Thyroid gland (tissue), 4 donors: ENCODE measurements at places on chromosomes 3 and 15. TPM values are rescaled to one million over a fixed set of nuclear protein-coding genes. Genes with fewer than 3 reads are reported as not detected.

The RASGRP1 gene
- 1.9 TPM for total RNA-seq

DNA sequence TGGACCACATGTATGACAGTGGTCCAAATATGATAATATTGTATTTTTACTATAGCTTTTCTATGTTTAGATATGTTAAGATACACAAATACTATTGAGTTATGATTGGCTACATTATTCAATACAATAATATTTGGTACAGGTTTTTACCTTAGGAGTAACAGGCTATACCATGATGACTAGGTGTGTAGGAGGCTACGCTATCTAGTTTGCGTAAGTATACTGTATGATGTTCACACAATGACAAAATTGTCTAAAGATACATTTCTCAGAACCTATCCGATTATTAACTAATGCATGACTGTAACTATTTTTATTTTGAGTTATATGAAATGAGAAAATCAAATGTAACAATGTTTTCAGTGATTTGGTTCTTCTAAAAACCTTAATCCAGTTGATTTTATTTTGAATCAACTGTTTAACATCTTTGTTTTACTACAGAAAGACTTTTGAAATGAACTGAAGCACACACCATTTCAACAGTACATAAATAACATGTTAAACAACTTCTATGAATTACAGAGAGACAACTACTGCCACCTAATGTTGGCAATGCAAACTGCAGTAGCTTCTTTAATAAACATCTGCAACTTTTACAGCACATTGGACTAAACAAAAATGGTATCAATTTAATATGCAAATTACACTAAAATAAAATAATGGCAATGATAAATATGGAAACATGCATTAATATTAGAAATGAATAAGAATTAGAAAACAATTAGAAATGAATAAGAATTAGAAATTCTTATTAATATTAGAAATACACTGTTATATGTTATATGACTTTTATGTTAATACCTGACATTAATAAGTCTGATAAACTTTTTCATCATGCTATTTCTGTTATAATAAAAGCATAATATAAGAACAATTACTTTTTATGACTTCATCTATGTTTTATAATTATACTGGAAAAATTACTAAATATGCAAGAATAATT, 255.7 kb downstream of the MBNL1 start:
- no peaks in the 10 kb centered on the region for H3K27me3 ChIP-seq
- no peak overlapping the region for H3K27ac ChIP-seq
- peak; percentile 21 for DNase-seq
- no peak overlapping the region for H3K4me3 ChIP-seq
- H3K4me1 ChIP-seq, result no peaks in the 10 kb centered on the region

DNA sequence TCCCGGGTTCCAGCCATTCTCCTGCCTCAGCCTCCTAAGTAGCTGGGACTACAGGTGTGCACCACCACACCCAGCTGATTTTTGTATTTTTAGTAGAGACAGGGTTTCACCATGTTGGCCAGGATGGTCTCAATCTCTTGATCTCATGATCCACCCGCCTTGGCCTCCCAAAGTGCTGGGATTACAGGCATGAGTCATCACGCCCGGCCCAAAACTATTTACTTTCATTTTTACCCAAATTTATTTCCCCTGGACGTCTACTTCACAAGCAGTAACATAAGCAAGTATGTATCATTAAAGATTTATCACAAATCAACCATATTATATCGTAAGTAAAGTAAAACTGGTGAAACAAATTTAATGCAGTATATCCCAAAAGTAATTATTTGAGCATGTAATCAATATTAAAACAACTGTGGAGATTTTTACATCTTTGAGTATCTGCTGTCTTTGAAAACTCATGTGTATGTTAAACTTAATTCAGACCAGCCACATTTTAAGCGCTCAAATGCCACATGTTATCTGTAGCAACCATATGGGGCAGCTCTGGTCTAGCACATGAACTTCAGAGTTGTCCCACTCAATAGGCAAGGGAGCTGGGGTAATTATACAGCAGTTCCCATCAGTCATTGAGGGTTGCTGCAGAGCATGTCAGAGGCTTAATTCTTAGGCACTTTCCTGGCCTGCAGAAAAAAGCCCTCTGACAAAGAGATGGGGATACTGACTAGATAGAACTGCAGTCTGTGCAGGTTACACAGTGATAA, 185.7 kb upstream of the CTDSPL start:
- no peaks in the 10 kb centered on the region for H3K27me3 ChIP-seq
- no peak overlapping the region for H3K4me3 ChIP-seq
- no peaks in the 10 kb centered on the region for H3K36me3 ChIP-seq
- DNase-seq, result no peak

- H3K36me3 ChIP-seq, result no peaks in the 10 kb centered on the region
- no peak overlapping the region for H3K4me3 ChIP-seq
- H3K27me3 ChIP-seq, result no peaks in the 10 kb centered on the region
- no peaks in the 10 kb centered on the region for H3K4me1 ChIP-seq
Observed at GRCh38 chr3:58207954-58208353, 2.8 kb downstream of the DNASE1L3 start.

GRCh38 chr3:39105687-39106063, 1.8 kb downstream of the GORASP1 start:
- no peaks in the 10 kb centered on the region for H3K27me3 ChIP-seq
- no peak for DNase-seq
- no peak overlapping the region for H3K27ac ChIP-seq
- no peaks in the 10 kb centered on the region for H3K36me3 ChIP-seq
- H3K4me3 ChIP-seq, result no peak overlapping the region
- H3K4me1 ChIP-seq, result peaks cover 35% of the 10 kb centered on the region

DNA sequence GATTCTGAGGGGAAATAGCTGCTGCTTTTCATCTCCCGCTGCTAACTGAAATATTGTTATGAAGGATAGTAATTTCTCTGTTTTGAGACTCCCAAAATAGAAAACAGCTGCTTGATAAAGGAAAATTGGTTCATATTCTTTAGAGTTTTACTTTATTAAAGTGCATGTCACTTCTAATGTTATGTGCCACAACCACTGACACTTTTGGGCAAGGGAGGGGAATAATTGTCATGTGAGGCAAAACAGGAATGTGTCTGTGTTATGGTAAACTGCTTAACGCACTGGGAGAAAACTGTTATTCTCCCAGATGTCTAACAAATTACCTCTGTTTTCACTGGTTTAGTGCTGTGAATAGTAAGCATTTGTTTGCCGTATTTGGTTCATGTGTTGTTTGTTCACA, 201.6 kb downstream of the PDZRN3 start:
- no peaks in the 10 kb centered on the region for H3K27me3 ChIP-seq
- no peak overlapping the region for H3K27ac ChIP-seq
- no peak for DNase-seq
- H3K4me1 ChIP-seq, result no peaks in the 10 kb centered on the region
- no peaks in the 10 kb centered on the region for H3K36me3 ChIP-seq

GRCh38 chr3:154235330-154235729, 89.0 kb downstream of the DHX36 start:
- H3K27ac ChIP-seq, result no peak overlapping the region
- H3K4me3 ChIP-seq, result no peak overlapping the region
- DNase-seq, result no peak
- H3K36me3 ChIP-seq, result no peaks in the 10 kb centered on the region
